ENCODE measurements at places on chromosomes 6 and 20. TPM values are rescaled to one million over a fixed set of nuclear protein-coding genes. Genes with fewer than 3 reads are reported as not detected.

Gene TRIM31
- total RNA-seq, result 1.7 TPM

GRCh38 chr20:4603724-4604123 is 118.0 kb upstream of the PRND start:
- DNase-seq, result peak; percentile 88

GRCh38 chr6:20033697-20034407 is 178.4 kb downstream of the MBOAT1 start:
- DNase-seq, result no peak

DNA sequence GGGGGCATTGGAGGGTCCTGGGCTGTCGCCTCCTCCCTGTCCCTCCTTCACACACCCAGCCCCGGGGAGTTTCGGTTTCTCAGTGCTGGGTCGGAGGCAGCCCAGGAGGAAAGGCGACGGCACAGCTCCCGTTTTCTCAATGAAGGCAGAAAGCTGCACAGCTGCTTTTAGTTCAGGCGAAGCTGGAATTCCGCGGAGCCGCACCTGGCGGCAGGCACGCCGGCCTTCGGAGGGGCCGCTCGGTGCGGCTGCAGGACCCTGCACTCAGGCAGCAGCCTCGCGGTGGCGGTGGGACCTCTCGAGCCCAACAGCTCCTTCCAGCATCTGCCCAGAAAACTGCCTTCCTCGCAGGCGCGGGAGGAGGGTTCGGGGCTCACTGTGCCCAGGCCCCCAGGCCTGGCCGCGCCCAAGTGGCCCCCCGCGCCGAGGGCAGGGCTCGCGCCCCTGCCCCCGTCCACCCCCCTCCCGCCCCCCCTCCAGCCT is 4.6 kb downstream of the FOXQ1 start:
- no peak for DNase-seq

Gene SLC24A3
- total RNA-seq, result 12.0 TPM

Gene PRIM2
- total RNA-seq, result 15.9 TPM

DNA sequence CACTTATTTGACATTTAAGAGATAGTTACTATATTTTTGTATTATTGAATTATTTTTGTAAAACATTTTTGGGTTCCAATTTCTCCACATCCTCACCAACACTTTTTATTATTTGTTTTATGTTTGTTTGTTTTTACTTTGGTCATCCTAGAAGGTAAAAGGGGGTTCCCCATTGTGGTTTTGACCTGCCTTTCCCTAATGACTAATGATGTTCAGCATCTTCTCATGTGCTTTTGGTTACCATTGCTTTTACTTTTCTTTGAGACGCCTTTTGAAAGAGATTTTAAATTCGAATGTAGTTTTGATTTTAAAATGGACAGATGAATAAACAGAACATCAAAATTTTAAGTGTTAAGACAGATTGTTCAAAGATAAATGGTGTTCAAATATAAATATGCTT is 46.9 kb downstream of the AK9 start:
- no peak for DNase-seq

Data from umbilical cord (tissue), 2 donors.